ENCODE measurements at places on chromosomes 16 and 17. TPM values are rescaled to one million over a fixed set of nuclear protein-coding genes. Genes with fewer than 3 reads are reported as not detected.

The TPSD1 gene
- not detected for total RNA-seq

The CSF3 gene
- 0.42 TPM for total RNA-seq

The MT1F gene
- 26.2 TPM for total RNA-seq

The MMP28 gene
- total RNA-seq: 10.2 TPM

The KRTAP4-9 gene
- not detected for total RNA-seq

The GDPD1 gene
- total RNA-seq: 1.0 TPM

The LDAF1 gene
- 20.4 TPM for total RNA-seq

The PRSS33 gene
- not detected for total RNA-seq

The HOXB1 gene
- total RNA-seq: not detected

The GPR142 gene
- total RNA-seq: not detected

The ABCC3 gene
- total RNA-seq: 123 TPM

The NUTF2 gene
- total RNA-seq: 234 TPM

The NEURL4 gene
- total RNA-seq: 31.6 TPM

The CDRT15 gene
- not detected for total RNA-seq

The TMEM238L gene
- total RNA-seq: not detected

The CCL4 gene
- 0.15 TPM for total RNA-seq

The LLGL2 gene
- 32.7 TPM for total RNA-seq

The DPEP3 gene
- not detected for total RNA-seq

The LRRC37A gene
- total RNA-seq: 0.81 TPM

The P2RX1 gene
- total RNA-seq: not detected

The TMIGD1 gene
- total RNA-seq: not detected

The KCTD5 gene
- total RNA-seq: 45.0 TPM

The RNF112 gene
- total RNA-seq: 0.45 TPM

The HSD17B2 gene
- total RNA-seq: 0.11 TPM

The NTN1 gene
- total RNA-seq: 0.42 TPM

The CACNG5 gene
- not detected for total RNA-seq

The SMPD3 gene
- total RNA-seq: 0.09 TPM

The SCN4A gene
- total RNA-seq: 0.03 TPM

The CRAMP1 gene
- total RNA-seq: 11.8 TPM

The KRTAP2-2 gene
- total RNA-seq: not detected

The KRT36 gene
- total RNA-seq: 0.07 TPM

The RFNG gene
- total RNA-seq: 23.9 TPM

The TBC1D3H gene
- total RNA-seq: not detected

The HAGH gene
- 63.5 TPM for total RNA-seq

The HOXB3 gene
- 4.6 TPM for total RNA-seq

The NPIPA8 gene
- total RNA-seq: 0.57 TPM

The KCNG4 gene
- total RNA-seq: not detected

The CES2 gene
- 26.9 TPM for total RNA-seq

The DNAAF1 gene
- total RNA-seq: 0.26 TPM

The KRTAP1-1 gene
- total RNA-seq: not detected

The RAB26 gene
- 2.9 TPM for total RNA-seq

The TBC1D3I gene
- total RNA-seq: 0.28 TPM

The CHST5 gene
- 0.10 TPM for total RNA-seq

The RHBDF1 gene
- total RNA-seq: 26.3 TPM

The UMOD gene
- total RNA-seq: not detected

The TRAPPC1 gene
- 338 TPM for total RNA-seq

The MYL11 gene
- total RNA-seq: 0.51 TPM
